Stimulated activated CD4-positive, alpha-beta T cell treated with anti-CD3 and anti-CD28 coated beads, Interleukin-1b, Interleukin-23, amount 100 ng/mL, for 1 hour (primary cell): ENCODE measurements at places on chromosomes 4 and X.

- no peak for DNase-seq
Observed at GRCh38 chr4:17328141-17328815, 183.6 kb downstream of the QDPR start.

DNA sequence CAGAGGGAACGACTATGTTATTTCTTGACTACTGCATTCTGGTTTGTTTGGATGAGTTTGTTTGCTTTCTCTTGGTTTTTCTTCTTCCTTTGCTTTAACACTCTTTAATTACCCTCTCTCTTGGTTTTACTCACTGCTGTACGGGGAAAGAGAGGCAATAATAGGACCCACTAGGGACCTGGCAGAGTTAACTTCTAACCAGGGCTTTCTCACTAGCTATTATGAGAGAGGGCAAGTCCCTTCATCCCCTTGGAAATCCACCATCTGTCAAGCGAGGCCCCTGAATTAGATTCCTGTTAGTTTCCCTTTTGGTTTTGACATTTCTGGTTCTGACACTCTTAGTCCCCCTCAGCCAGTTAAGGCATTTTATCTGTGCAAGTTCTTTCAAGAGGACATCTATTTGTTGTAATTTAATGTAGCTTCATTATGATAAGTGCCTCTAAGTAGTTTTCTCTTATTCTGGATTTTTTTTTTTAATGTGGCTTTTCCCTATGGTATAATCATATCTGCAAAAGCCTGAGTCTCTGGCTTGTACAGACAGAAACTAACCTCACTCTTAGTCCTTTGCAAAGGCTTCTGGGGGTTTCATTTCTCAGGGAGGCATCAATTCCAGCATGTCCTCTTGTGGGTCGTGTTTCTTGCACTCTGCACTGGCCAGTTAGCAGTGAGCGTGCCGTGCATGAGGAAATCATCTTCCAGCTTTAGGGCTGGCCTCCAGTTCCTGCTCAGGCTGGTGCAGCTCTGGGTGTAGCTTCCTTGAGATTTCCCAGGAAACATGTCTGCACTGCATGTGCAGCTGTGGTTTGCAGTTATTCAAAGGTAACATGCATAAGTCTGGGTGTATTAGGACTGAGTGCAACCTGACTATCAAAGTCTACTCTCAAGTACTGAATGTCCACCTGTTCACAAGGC, 221.3 kb downstream of the STIM2 start:
- DNase-seq = no peak

DNA sequence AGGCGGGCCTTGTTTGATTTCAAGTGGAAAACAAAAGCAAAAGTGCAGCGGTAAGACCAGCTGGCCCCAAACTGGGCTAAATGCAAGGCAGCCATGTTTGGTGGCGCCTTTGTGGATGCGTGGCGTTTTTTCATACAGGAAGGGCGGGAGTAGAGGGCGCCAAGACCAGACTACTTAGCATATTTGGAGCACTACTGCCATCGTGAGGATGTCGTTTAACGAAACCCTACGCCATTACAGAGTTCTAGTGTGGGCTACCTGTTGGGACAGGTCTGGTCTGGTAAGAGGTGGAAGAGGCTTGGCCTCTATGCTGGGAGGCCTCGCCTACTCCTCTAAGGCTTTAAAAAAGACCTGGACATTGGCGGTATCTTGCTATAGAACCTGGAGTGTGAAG, 230.7 kb upstream of the STK26 start:
- no peak for DNase-seq

GRCh38 chr4:77194366-77194765, 37.4 kb downstream of the CCNG2 start:
- no peak for DNase-seq
